ENCODE measurements at places on chromosomes 2 and 18.
A peak's percentile ranks its signal among the peaks of the same experiment; 100 is the strongest.

GRCh38 chr2:24016376-24016761 lies 6.5 kb downstream of the MFSD2B start:
- DNase-seq = no peak

DNA sequence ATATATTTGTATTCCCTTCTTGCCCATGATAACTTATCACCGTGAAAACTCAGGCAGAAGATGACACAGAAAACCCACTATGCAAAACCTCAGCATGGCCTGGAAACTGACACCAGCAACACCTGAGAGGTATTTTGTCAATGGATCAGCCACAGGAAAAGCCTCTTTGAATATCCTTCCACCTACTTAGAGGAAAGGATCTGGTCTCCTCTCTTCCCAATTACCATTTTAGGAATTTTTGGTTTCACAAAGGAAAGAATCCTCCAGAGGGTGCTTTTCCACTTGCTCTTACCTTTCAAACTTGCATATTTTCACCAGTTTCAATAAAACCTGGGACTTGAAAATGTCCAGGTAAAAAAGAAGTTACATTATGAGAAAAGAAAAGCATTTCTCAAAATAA lies 20.0 kb upstream of the MEIS1 start:
- no peak for DNase-seq

GRCh38 chr2:128547667-128548066 lies 229.0 kb upstream of the HS6ST1 start:
- no peak for DNase-seq

- no peak for DNase-seq
Measured at GRCh38 chr2:21281791-21282514, 158.2 kb downstream of the TDRD15 start.

- DNase-seq = no peak
Measured at GRCh38 chr18:6111726-6112125, 216.4 kb upstream of the TMEM200C start.

- no peak for DNase-seq
Measured at GRCh38 chr2:116141891-116142474, 1672.5 kb upstream of the DDX18 start.

- DNase-seq = peak; percentile 48
Measured at GRCh38 chr2:216109962-216110614, 940 bp downstream of the XRCC5 start.

DNA sequence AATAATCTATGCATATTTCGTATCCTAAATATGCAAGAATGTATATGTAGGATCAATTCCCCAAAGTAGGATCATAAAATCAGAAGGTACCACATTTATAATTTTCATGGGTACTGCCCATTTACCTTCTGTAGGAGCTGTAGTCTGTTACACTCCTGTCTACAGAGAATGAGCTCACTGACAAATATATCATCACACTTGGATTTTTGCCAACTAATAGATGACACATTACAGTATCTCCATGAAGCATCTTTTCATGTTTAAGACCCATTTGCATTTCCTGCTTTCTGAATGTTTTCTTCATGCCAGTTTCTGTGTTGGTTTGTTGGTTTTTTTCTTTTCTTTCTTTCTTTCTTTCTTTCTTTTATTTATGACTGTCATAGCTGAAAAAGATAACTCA lies 70.9 kb upstream of the EML6 start:
- no peak for DNase-seq

DNA sequence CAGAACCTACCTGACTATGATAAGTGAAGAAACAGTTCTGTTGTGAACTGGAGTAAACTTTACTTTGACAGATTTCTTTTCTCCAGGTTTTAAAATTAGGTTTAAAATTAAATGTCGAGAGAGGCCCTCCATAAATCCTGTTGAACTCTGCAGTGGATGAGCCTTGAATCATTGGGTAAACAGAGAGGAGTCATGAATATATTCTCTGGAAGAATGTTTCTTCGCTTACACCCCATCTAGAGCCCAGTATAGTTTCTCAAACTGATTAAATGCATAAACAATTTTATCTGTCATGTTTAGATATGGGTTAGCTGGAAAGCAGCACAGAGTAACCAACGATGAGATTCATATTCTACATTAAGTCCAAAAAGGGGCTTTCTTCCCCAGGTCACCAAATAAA lies 84.0 kb downstream of the ZAP70 start:
- no peak for DNase-seq

- no peak for DNase-seq
Measured at GRCh38 chr2:226124548-226125011, 675.0 kb downstream of the IRS1 start.

DNA sequence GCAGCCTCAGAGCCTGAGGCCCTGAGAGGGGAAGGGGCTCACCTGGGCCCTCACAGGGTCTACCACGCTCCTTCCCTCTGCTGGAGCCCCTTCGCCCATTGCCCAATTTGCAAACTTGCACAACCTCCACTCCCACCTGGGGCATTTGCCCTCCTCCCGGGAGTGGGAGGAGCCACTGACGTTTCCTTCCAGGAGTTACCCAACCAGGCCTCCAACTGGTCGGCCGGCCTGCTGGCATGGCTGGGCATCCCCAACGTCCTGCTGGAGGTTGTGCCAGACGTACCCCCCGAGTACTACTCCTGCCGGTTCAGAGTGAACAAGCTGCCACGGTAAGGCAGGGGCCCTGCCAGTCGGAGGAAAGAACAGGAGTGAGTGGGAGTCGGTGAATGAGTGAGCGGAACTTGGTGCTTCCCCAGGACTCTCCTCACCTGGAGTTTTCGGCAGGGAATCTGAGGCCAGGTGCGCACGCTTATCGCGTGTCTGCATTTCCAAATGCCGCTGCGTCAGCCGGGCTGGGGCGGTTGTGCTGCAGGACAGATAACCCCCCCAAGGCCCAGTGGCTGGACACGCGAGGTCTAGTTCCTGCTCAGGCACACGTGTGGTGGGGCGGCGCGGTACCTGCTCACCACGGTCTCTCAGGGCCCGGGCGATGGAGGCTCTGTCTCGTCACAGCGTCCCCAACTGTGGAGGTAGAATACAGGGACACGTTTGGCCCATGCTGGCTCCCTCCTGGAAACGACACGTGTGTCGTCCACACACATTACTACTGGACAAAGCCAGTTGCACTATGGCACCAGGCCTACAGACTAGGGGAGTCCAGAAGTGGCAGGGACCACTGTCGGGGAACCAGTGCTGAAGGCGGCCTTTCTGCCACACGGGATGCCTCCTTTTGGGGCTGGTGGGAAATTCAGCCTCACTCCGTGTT lies 11.7 kb downstream of the ANO7 start:
- no peak for DNase-seq

- DNase-seq = no peak
Measured at GRCh38 chr2:241033994-241034393, 35.6 kb downstream of the SNED1 start.

DNA sequence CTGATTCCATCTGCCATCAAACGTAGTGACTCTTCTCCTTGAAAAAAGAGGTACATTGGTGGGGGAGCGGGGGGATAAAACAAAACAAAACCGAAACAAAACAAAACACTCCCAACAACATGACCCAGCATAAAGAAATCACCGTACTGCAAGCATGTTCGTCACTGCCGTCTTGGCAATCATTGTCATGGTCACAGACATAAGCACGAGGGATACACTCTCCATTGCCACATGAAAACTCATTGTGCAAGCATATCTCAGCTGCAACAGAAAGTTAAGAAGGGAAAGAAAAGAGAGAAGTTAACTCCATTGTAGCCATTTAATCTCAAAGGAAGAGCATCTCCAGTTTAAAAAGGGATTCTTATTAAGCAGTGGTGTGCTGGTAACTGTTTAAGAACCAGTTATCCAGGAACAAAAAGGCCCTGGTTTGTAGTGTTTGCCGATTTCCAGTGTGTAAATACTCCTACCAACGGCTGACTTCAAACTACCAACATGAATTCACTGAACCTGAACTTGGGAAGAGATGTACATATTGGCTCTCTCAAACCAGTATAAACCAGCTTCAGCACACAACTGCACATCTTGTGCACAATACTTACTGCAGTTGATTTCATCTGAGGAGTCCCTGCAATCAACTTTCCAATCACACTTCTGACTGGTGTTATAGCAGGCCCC lies 68.2 kb downstream of the LRP2 start:
- no peak for DNase-seq

DNA sequence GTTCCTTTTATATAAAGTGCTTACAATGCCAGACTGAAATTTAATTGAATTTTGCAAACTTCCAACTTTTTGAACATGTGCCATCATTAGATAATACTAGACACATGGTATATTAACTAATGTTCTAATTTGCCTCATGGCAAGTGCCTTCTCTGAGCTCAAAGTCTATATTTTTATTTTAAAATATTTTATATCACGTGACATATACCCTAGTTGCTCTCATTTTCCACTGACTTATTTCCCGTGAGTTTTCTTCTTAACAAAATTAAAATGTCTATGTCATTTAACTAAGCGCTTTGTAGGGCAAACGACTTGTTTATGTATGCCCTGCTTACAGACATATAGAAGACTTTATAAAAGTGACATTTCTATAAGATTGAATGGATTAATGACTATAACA lies 509.6 kb upstream of the SYT4 start:
- DNase-seq = no peak

- DNase-seq = peak; percentile 86
Measured at GRCh38 chr2:8676191-8676920, 5.5 kb upstream of the ID2 start.

- no peak for DNase-seq
Measured at GRCh38 chr2:98293931-98294687, 52.1 kb upstream of the CNGA3 start.

DNA sequence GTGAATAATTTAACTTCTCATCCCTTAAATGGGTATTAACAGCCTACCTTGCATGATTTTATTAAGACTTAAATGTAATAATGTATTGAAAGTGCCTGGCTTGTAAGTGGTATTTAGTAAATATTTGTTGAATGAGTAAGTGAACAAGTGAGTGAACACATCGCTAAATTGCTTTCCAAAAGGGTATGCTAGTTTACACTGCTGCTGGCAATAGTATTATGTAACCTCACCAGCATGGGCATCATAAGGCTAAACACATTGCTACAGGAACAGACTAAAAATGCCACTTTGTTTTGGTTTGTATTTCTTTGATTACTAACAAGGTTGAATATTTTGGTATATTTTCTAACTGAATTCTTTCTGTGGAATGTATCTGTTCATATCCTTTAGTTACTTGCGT lies 9.8 kb downstream of the WDR43 start:
- DNase-seq = no peak

- DNase-seq = no peak
Measured at GRCh38 chr2:144230448-144231085, 289.4 kb downstream of the ZEB2 start.

DNA sequence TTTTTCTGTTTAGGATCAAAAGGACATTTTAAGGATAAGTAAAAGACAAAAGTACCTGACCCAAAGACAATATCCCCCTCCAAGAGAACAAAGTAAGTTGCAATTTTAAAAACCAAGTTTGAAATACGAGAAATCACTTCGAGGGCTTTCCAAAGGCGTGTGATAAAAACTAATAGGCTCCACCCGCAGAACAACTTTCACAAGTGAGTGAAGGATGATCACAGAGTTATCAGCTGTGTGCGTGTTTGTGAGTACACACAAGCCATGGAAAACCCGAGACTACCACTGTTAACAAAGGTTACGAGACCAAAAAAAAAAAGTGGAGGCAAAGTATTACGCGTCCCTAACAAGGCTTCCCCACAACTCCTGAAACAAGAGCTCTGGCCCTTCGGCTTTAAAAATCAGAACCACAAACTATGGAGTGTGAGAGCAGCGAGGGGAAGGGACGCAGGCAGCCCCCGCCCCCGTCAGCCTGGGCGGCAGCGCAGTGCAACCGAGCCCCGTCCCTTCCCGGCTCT lies 719 bp downstream of the SMAD2 start:
- peak; percentile 49 for DNase-seq

DNA sequence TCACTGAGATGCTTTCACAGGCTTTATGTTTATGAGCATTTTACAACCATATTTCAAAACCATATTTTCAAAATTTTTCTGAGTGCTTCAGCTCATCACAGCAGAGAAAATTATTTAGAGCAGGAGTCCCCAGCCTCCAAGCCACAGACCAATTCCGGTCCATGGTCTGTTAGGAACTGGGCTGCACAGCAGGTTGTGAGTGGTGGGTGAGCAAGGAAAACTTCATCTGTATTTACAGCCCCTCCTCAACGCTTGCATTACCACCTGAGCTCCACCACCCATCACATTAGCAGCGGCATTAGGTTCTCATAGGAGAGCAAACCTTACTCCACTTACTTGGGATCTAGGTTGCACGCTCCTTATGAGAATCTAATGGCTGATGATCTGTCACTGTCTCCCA lies 165.6 kb downstream of the SEPTIN10 start:
- no peak for DNase-seq

GRCh38 chr2:45706033-45706432 lies 54.6 kb downstream of the PRKCE start:
- no peak for DNase-seq

- DNase-seq = no peak
Measured at GRCh38 chr2:54428108-54428831, 27.9 kb upstream of the SPTBN1 start.

GRCh38 chr2:233410196-233410760 lies 56.0 kb downstream of the DGKD start:
- no peak for DNase-seq

GRCh38 chr2:132496555-132496954 lies 80.0 kb downstream of the GPR39 start:
- DNase-seq = no peak

DNA sequence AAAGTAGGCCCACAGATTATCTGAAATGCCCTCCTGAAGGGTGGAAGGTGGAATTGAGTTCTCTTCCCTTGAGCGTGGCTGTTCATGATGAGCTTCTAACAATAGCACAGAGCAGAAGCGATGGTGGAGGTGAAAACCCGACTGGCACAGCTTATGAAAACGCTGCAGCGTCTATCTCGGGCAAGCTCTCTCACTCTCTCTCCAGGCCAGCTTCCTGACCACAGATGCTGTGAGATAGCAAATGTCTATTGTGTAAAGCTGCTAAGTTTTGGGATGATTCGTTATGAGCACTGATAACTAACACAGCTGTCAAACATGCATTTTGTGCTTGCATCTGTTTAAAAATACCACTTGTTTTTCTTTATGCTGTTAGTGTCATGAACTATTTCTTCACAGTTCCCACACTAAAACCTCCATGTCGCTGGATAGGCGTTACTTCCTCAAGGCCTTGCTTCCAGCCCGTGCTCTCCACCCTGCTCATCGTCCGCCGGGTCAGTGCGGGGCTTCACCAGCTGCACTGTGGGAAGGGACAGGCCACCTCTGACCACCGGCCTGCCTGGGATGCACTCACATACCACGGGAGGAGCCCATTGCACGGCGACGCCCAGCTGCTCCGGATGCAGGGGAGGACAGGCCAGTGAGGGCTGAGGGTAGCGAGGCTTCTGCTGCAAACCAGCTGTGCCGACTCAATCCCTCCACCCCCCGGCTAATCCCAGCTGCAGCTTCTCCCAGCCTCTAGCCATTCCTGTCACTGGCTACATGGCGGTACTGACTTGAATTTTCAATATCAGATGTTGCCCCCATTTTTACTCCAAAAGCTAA lies 60.0 kb upstream of the OTOS start:
- DNase-seq = no peak

- no peak for DNase-seq
Measured at GRCh38 chr18:23563377-23564043, 22.8 kb downstream of the NPC1 start.

- no peak for DNase-seq
Measured at GRCh38 chr2:240825476-240825875, 5.5 kb upstream of the KIF1A start.

Measured in hippocampal formation (tissue), 2 donors.